ENCODE measurements at places on chromosomes 16 and 17. TPM values are rescaled to one million over a fixed set of nuclear protein-coding genes. Genes with fewer than 3 reads are reported as not detected.

DNA sequence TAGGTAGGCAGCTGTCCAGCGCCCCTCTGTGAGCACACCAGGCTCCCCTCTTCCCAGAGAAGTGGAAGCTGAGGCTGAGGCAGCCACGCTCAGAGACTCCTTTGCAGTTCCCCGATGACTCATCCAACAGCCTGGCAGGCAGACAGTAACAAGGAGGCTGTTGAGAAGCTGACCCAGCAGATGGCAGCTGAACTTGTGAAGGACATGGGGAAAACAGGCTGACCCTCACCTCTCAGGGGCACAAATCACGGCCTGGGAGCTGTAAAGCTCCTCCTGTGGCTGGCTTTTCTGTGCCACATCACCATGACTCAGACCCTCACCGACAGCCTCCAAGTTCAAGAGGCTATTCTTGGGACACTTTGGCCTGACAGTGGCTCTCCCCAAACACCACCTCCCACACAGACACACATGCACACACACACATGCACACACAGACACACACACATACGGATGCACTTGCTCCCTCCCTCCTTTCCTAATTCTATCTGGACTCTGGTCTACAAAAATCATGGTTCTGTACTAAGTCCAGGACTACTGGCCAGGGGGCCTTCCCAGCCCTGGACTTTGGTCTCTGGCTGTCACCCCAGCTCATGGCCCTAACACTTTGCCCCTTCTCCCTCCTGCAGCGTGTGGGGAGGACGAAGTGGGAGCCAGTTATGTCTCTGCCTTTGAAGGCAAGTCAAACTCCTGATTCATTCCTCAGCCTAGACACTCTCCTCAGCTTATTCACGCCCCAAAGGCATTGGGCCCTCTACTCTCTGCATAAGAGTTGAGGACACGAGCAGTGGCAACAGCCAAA, 23.2 kb downstream of the MAP3K14 start:
- DNase-seq = no peak

Gene MT4
- polyA plus RNA-seq = not detected

Gene GGA3
- polyA plus RNA-seq = 3.8 TPM

Gene TK1
- polyA plus RNA-seq = 19.7 TPM

Gene CCL3
- 120 TPM for polyA plus RNA-seq

Gene HOXB3
- 0.26 TPM for polyA plus RNA-seq

DNA sequence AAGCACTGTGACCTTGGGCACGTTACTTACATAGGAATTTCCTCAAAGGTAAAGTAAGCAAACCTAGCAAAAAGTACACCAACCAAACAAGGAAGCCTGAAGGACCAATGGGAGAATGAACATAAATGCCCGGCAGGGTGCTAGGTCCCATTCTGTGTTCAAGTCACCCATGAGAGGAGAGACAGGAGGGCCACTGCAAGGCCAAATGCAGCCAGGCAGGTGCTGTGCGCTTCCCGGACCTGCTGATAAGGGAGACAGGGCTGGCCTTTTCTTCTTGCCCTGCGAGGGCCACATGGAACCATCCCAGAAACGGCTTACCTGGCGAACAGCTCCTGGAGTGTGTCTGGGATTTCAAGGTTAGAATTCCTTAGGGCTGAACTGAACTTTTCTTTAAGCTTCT, 69.0 kb downstream of the GTF3C1 start:
- no peak for DNase-seq

Gene ARMC5
- polyA plus RNA-seq = 14.2 TPM

DNA sequence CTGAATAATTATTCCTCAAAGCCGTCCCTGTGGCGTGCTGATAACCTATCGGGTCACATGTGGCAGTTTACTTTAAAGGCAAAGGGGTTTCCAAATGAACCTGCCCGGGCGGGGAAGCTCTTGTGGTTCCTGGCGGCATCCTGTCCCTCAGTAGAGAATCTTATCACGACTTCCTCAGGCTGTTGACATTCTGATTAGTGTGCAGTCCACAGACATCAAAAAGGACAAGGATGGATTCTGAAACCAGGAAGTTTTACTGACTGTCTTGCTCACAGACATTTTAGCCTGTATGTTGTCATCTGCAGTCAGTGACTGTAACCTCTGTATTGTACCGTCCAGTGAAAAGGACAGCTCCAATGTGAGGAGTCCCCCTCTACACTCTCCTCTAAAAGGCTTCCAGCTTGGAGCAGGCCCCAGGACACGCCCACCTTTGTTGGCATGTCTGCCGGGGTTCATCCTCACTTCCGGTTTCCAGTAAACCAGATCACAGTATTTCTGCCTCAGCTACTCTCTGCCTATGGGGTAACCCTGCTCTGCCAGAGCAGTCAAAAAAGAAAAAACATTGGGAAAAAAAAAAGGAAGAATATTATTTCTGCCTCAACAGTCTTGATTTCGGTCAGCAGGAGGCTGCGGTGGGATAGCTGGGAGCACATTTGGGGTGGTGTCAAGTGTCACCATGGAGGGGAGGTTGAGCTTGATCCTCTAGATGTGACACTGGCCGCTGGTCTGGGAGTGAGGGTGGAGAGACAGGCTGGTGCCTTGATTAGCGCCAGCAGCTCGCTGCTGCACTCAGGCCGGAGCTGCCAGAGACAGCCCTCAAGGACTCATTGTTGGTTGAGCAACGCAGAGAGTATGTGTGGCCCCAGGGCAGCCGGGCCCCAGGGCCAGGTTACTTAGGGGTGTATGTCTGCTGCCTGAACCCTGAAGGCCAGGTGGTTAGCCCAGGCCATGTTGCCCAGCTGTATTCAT, 89.0 kb upstream of the DNAH17 start:
- peak; percentile 25 for DNase-seq

DNA sequence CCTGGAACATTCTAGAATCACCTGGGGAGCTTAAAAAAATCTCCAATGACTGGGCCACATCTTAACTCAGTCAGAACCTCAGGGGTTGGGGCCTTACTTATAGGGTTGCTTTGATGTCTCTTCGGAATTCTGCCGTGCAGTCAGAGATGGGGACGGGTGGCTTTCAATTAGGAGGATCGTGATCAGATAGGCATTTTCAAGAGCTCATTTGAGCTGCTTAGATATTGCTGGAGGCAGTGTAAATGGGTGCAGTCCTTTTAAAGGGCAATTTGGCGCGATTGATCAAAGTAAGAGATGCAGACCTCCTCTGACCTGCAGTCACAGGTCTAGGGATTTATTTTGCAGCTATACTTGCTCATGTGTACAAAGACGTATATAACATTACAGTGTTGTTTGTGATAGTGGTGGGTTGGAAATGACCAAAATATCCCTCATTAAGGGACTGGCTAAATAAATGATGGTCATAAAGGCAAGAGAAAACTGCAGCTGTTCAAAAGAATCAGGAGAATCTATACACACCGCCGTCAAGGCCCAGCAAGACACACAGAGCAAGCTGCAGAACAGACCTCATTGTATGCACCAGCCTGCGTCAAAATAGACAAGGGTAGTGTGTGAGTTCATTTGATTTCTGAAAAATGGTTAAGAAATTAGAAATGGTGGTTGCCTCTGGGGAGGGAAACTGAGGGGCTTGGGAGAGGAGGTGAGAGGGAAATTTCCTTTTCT, 6.3 kb upstream of the KCNG4 start:
- no peak for DNase-seq

DNA sequence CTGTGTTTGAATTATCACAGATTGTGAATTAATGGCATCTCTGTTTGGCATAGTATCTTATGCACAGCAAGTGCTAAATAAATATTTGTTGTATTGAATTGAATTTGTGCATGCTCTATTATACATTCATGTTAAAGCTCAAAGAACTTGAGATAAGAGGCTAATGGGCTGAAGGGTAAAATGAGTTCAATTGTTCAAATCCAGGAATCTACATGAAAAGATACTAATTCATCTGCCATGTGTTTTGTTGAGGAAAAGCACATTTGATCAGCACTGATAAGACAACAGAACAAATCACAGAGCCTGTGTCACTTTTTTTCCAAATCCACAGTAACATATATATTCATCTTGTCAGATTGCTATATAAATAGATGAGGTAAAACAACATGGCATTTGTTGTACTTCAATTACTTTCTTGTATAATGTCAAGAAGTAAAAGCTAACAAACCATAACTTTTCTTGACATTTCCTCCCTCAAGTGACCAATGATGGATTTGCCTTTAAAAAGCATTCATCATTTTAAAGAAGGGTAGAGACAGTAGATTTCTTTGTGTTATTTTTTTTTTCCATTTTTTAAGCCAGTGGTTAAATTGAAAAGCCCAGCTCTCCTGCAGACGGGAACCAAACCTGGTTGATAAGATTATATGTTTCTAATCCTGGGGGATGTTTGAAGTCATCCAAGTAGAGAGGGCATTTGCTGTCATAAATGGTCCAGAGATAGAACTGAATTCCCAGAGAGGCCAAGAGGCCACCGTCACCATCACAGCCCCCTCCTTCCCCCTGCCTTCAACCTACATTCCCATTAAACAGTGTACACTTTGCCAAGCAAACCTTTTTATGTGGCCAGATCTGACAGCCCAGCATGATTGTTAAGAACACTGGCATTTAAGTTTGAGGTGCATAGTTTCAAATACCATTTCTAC, 123.0 kb downstream of the CHD9NB start:
- DNase-seq = no peak

Gene C1QTNF8
- not detected for polyA plus RNA-seq

DNA sequence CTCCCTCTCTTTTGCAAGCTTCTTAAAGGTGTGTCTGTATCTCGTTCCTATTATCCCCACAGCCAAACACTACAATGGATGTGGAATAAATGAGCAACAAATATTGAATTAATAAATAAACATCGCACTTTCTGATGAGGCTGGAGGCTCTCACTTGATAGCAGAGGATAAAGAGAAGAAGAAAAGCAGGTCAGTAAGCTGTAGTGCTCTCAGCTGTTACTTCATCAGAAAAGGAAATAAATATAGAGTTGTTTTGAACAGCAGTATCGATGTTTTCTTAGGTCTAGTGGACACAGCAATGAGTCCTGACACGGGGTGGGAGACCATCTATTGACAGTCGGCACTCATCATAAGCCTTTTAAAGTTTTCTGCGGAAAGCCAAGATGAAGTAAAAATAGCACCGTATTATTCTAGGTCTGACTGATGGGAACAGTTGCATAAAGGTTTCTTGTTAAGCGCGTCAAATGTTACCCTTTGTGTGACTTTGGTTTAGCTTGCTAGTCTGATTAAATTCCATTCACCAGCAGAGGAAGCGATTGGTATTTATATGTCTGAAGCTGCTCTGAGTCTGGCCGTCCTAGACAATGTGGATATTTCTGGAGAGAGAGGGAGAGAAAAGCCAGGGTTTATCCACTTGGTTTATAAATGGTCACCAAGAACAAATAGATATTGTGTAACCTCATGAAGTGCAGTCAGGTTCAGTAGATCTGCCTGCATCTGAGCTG, 646.1 kb downstream of the CDH11 start:
- no peak for DNase-seq

DNA sequence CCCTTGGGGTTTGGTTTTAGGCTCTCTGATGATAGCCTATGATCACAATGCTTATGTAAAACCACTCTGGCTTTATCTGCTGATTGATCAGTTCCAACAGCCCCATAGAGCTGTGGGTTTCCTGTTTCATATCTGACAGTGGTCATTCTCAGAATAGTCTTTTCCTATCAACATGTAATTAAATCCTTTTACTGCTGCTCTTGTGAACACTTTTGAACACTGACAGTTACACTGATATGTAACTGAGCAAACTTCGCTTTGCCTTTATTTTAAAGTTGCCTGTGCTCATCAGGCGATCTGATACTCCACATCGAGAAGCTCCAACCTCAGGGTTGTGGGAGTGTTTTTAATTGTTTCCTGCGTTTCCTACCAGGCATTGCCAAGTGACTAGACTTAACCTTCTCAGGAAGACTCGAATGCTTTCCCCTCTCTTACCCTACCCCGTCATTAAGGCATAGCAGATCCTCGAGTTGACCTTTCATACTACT, 17.3 kb upstream of the CLEC18B start:
- DNase-seq = peak; percentile 11

Gene UMOD
- polyA plus RNA-seq = not detected

Gene ARHGAP27
- polyA plus RNA-seq = 27.8 TPM

GRCh38 chr16:60642956-60643355, 1393.3 kb downstream of the CDH8 start:
- no peak for DNase-seq

GRCh38 chr17:42275527-42276358, 448 bp downstream of the STAT5B start:
- DNase-seq = peak; percentile 8

DNA sequence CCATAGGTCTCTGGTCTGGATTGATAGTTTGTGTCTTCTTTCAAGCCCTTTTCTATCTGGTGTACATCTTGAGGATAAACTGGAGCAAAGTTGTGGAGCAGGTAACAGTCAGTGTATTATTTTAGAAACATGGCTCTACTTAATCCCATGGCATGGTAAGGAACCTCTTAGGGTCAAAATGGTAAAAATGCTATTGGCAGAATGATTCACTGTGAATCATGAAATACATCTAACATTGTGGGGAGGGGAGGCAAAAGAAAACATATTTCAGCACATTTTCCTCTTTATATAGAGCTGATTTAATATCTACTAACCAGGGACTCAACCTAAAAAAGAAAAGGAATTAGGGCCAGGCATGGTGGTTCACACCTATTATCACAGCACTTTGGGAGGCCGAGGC, 17.9 kb upstream of the ALDH3A2 start:
- DNase-seq = no peak

DNA sequence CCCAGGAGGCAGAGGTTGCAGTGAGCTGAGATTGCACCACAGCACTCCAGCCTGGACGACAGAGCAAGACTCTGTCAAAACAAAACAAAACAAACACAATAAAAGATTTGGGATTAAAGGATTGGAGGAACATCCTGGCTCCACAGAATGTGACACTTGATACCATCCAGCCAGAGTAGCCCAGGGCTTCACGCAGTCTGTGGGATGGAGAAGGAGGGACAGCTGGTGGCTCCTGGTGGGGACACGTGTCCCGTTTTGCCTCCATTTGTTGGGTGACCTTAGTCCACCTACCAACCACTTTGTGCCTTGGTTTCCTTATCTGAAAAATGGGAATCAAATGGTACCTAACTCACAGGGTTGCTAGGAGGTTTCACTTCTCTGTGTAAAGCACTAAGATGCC, 12.4 kb upstream of the CYB561 start:
- DNase-seq = no peak

- no peak for DNase-seq
These were observed 41.1 kb downstream of the VMP1 start for GRCh38 chr17:59748591-59748990.

DNA sequence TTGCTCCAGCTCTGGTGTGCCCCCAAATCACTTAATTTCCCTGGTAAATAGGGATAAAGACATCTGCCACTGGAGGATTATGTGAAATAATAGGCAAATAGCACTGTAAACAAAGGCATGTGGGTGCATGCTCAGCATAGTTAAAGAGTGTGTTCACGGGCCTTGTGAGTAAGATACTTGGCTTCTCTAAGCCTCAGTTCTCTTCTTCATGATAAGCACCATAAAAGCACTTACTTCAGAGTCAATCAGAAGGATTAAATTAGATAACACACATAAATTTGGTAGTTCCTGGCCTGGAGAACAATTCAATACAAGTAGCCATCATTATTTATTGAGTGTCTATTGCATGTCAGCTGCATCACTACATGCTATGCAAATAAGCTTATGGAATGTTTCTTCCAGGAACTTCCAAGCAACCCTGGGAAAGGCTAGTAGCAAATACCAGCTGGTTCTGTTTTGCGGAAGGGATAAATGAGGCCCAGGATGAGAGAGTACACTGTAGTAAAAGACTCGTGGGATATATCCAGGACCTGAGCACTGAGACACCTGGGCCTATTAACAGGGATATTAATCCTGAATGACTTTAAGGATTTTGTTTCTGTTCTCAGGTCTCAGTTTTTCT, 14.5 kb downstream of the CCL11 start:
- DNase-seq = no peak
